Dermis blood vessel endothelial cell (primary cell): ENCODE measurements at places on chromosomes 5 and 9. TPM values are rescaled to one million over a fixed set of nuclear protein-coding genes. Genes with fewer than 3 reads are reported as not detected.
A peak's percentile ranks its signal among the peaks of the same experiment; 100 is the strongest.

The NIM1K gene
- under 0.01 and 0.05 TPM in 2 replicates for total RNA-seq

DNA sequence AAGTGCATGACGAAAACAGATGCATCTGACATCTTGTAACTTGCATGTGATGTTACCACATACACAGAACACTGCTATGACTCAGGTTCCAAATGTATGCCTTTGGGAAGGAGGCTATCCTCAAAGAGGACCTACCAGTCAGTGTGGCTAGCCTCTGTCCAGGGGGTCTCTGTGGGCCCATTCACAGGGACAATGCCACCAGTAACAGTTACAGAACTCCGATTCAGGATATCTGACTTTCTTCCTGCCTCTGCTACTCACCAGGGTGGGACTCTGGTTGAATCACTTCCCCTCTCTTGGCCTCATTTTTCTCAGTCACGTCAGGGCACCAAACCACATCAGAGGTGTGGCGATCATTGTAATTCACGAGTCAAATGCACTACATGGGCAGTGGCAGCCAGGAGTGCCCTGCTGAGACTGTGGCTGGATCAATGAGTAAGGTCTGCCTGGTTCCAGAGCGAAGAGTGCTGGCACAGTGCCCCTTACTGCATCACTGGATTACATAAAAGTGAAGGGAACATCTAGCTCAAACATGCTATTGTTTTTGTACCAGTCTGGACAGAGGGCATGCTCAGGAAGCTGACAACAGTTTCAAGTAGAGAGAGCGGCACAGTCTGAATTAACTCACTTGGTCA lies 13.2 kb downstream of the ATOX1 start:
- DNase-seq, result peak; percentile 89

DNA sequence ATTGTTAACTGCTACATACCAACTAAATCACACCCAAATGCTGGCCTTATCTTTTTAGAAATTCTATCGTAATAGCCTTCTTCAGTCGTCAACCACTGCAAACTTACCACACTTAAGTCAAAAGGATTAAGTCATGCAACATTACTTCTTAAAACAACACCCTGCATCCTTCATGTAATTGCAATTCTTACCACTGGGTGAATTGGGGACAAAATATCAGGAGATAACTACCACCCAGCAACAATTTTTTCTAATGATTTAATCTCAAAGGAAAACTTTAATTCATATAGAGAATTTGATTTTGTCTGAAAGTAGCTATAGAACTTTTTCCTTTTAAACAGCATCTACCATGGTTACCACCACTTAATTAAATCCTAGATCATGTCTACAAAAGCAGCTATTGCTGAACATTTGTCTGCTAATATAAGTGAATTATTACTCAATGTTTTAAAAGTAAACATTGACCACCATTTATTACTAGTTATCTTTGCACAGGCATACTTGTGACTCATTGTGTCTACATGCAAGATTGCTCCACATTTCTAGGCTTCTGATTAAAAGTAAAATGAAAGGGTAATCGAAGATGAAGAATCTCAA lies 10.5 kb downstream of the MLLT3 start:
- DNase-seq, result peak; percentile 32

GRCh38 chr5:96562614-96563013 lies 99.6 kb upstream of the CAST start:
- DNase-seq, result peak; percentile 73

DNA sequence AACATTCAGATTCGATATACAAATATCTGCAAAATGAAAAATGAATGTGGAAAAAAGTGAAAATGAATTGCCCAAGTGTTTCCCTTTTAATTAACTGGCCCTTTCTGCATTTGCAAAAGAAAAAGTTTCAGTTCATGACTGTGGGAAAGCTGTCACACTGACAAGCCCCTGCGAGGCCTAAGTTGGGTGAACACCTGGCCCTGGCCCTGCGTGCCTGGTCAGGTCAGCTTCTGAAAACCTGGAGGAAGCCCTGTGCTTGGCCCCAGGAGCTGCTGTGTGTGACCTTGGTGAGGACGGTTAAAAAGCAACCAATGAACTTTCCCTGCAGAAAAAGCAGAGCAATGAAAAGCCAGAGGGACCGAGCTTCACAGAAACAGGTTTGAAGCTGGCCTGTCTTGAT lies 41.0 kb upstream of the SHC3 start:
- no peak for DNase-seq
